Choroid plexus epithelial cell (primary cell): ENCODE measurements at places on chromosomes 12 and 14.

DNA sequence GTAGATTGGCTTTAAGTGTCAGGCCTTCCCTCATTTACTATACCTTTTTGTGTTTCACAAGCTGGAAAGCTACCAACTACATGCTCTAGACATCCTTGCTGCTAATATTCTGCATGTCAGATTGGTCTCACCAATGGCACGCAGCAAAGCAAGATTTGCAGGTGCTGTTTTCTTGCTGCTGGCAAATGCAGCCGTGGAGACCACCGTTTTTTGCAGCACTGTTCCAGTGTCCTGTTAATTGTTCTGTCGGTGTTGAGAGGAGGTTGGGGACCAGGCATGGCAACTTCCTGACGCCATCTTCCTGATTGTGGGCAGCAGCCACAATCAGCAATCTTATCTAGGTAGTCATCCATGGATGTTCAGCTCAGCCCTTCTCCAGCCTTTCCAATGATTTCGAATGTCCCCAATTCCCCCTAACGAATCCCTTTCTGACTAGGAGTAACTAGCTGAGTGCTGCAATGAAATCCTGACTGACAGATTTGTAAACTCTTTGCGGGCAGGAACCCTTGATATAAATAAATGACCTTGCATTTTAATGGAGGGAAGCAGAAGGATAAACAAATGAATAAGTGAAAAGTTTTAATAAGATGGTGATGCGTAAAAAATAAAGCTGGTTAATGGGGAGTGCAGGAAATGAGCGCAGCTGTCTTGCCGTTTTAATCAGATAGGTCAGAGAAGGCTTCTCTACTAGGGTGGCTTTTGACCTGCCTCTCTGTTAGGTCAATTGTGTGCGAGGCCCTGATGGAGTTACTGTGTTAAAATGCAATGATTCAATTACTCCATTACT, 574 bp upstream of the CRADD start:
- no peak for DNase-seq

GRCh38 chr12:6416596-6416995, 28.2 kb upstream of the CD27 start:
- no peak for DNase-seq

DNA sequence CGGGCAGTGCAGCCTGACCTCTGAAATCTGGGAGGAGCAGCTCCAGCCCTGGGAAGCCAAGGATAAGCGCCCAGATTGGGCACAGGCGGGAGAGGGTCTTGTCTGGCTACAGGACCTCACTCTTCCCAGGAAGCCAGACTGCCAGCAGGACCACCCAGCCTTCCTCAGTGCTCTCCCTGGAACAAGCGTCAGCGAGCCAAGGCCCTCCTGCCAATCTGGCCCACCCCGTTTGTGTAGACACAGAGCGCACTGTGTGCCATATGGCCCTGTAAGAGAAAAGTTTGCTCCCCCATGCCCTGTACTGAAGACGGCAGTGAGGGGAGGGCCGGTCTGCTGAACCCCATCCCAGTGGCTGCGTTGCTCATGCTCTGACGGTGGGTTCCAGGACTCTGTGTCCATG, 1.2 kb upstream of the C14orf180 start:
- DNase-seq = no peak

DNA sequence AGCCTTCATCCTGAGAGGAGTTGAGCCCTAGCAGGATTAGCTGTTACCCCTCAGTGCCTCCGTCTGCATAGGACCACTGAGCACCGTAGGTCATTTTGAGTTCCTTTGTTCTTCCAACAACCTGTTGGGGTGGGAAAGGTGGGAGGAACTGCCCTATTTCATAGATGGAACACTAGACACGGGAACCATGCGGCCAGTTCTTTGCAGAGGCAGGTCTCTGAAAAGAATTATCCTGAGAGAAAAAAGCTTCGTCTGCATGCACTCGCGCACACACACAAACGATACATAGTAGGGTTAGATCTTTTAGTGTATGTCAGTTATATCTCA, 28.5 kb downstream of the TRAFD1 start:
- no peak for DNase-seq

DNA sequence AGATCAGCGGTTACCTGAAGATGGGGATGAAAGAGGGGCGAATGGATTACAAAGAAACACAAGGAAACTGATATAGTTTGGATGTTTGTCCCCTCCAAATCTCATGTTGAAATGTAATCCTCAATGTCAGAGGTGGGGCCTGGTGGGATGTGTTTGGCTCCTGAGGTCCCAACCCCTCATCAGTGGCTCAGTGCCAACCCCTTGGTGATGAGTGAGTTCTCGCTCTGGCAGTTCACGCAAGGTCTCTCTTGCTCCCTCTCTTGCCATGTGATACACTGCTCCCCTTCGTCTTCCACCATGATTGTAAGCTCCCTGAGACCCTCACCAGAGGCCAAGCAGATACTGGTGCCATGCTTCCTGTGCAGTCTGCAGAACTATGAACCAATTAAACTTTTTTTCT, 28.0 kb downstream of the ITGA7 start:
- no peak for DNase-seq

DNA sequence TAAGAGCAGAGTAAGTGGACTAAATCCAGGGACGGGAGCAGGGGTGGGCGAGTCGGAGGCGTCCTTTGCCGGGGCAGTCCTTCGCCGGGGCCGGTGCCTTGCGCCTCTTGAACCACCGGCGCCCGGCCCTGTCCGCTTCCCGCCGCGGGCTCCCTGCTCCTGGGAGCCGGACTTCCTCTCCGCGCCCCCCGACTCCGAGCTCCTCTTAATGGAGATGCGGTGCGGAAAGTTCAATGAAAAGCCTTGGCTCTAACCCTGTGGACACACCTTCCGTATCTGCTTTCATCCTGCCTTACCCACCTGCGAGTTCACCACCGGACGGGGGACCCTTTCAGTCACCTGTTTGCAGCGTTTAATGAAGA, 412 bp downstream of the FGFR1OP2 start:
- DNase-seq = no peak

GRCh38 chr14:102732924-102733323, 44.3 kb upstream of the TRAF3 start:
- DNase-seq = no peak

DNA sequence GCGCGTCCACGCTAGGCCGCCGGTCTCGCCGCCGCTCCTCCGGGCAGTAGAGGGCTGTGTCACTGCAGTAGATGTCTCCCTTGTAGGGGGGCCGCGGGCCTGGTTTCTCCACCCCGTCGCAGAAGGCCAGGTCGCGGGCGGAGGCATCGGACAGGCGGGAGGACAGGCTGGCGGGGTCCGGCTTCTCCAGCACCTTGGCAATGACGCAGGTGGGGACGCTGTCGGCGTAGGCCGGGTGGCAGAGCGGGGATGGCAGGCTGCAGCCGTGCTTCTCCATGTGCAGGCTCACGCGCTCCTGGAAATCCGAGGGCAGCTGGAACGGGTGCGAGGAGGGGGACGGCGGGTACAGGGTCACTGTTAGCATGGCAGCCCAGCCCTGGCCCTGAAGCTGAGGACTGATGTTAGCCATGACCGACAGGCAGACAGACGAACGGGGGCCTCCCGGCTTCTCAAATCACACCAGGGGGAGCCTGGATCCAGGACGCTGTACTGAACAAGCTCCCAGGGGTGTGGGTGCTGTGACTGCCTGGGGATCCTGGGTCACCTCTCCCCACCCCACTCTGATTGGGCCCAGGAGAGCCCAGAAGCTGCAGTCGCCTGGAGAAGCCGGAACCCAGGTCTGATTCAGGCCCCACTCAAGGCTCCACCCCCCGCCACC, 48.1 kb downstream of the BEGAIN start:
- DNase-seq = no peak

GRCh38 chr12:53482626-53483168, 16.6 kb downstream of the MAP3K12 start:
- DNase-seq = no peak

DNA sequence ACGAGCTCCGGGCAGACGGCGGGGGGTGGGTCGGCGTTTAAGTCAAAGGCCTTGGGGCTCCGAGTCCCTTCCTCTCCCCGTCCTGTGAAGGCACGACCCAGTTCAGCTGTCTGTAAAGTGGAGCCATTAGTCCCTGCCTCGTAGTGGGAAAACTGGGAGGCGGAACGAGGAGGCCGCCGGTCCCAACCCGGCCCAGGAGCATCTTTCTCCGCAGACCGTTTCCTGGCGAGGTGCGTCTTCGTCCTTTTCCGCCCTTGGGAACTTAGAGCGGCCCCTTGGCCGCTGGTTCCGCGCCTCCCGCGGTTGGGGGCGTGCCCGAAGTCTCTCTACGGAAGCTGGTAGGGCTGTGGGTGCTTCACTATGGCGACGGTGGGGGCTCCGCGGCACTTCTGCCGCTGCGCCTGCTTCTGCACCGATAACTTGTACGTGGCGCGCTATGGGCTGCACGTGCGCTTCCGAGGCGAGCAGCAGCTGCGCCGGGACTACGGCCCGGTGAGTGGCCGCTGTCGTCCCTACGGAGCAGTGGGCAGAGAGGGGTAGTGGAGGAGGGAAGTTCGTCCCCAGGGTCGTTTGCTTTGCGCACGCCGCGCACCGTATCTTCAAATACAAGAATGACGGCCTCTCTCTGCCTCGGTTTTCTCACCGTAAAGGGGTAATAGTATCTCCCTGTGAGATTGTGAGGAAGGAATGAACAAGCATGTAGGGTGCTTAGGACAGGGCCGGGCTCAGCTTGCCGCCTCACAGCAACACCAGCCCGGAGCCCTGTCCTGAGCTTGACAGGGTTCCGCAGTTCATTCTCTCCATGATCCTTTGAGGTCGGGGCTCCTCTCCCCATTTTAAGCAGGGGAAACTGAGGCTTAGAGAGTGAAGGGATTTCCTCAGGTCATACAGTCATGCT, at the start of gene OGFOD2:
Gene OGFOD2 (plus strand): TSS at position 353 of the 898 bp plus-strand sequence. CDS start 8 bp downstream, at position 361.
- peak; percentile 93 for DNase-seq

DNA sequence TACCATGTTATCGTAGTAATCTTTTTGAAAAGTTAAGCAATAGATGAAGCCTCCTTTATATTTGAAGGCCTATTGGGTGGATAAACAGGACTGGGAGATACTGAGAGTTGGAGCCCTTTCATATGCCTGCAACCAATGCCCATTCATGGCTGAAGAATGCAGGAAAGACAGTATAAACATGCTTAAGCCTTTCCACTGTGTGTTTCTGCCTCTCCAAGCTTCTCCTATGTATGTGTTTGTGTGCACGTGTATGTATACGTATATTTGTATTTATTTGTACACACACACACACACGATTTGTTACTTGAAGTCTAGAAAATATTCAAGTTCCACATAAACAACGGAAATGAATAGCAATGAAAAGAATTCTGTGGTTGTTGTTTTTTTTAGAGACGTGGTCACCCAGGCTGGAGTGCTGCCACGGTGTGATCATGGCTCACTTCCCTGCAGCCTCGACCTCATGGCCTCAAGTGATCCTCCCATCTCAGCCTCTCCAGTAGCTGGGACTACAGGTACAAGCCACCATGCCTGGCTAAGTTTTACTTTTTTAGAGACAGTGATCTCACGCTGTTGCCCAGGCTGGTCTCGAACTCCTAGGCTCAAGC, 1453.5 kb downstream of the AACS start:
- peak; percentile 1 for DNase-seq

DNA sequence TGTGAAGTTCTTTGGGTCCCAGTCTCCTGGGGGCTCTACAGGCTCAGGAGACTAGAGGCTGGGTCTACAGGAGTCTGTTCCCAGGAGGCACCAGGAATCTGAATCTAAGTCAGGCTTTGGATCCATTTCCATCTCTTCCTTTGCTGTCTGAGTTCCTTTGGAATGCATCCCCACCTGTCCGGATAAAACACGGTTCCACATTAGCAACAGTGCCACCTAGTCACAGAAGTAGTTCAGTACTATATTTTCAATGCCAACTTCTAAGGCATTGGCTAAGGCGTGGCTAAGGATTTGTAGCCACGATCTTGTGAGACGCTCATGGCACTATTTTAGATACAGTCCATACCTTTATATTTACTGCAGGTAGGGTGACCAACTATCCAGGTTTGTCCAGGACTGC, 15.1 kb downstream of the ZC2HC1C start:
- no peak for DNase-seq

DNA sequence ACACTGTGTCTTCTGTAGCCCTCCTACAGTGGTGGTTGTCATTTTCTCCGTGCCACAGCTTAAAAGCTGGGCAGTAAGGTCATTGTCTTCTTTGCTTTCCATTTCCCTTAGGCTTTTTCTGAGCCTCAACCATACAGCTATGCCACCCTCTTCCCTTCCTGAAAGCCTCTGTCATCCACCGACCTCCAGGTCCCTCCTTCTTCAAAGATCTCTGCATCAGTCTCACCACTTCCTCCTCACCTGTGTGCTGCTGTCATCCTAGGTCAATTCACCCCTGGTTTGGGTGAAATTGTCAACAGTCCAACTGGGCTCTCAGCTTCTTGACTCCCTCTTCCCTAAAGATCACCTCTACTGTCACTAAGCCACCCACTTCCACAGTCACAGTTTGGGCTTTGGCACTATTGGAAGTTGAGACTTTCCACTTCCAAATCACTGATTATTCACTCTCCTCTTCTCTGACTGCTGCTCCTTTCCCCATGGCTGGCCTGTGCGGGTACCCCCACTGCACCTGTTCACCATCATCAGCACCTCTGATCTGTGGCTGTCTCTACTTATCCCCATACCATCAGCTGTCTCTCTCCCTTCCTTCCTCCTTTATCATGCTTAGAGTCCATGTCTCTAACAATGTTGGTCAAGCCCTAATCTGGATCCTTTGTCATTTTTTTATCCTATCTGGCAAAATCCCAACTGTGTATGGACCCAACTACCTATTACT, 15.5 kb upstream of the TSPAN9 start:
- DNase-seq = no peak
